Vagina (tissue), 2 donors: ENCODE measurements at places on chromosomes 2 and 18. TPM values are rescaled to one million over a fixed set of nuclear protein-coding genes. Genes with fewer than 3 reads are reported as not detected.

DNA sequence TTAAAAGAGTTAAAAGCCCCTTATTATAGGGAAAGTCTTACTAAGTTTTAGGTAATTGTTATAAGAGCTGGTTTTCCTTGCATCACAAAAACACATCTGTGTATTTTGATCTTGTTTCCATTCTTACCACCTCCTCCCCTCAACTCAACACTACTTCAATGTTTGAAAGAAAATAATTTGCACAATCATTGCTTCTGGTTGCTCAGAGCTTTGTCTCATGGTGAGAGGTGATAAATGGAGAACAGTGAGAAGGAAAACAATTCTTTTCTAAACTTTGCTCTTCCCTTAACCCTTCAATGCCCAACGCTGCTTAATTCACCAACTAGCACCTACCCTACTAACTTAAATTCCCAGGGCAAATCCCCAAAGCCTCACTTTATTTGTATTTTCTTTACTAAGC lies 268.1 kb upstream of the LINC00305 start:
- no peaks in the 10 kb centered on the region for H3K36me3 ChIP-seq
- H3K4me3 ChIP-seq = no peak overlapping the region
- H3K27ac ChIP-seq = no peak overlapping the region
- H3K27me3 ChIP-seq = no peaks in the 10 kb centered on the region
- H3K4me1 ChIP-seq = no peaks in the 10 kb centered on the region

DNA sequence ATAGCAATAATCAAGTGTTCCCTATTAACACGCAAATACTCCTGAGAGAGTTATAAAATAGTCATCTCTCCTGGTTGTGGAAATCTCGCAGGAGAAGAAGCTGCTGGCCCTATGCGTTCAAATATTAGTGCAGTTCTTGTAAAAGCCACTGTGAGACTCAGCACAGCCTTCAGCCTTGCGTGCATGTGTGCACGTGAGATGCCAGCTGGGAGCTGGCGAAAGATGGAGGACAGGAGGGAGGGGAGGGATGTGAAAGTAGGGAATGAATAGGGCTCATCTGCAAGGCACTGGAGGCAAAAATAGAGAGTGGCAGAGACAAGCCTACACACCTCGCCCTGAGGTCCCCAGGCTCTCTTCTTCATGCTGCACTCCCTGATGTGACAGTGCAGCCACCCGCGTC lies 126.5 kb downstream of the INO80D start:
- H3K27ac ChIP-seq = no peak overlapping the region
- no peaks in the 10 kb centered on the region for H3K36me3 ChIP-seq

DNA sequence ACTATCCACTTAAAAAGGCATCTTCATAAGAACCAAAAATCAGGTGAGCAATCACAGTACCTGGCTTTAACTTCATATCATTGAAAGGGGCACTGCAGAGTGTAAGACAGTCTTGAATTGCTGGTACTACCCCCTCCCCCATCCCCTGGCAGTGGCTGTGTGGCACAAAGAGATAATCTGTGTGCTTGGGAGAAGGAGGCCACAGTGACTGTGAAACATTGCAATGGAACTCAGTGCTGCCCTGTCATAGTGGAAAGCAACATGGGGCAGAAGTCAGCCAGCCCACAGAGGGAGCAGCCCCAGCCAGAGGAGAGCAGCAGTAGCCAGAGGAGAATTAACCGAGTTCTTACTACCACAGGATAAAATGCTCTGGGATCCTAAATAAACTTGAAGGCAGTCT lies 45.3 kb upstream of the UGP2 start:
- H3K27ac ChIP-seq = no peak overlapping the region
- no peaks in the 10 kb centered on the region for H3K36me3 ChIP-seq
- DNase-seq = no peak
- no peaks in the 10 kb centered on the region for H3K4me1 ChIP-seq

DNA sequence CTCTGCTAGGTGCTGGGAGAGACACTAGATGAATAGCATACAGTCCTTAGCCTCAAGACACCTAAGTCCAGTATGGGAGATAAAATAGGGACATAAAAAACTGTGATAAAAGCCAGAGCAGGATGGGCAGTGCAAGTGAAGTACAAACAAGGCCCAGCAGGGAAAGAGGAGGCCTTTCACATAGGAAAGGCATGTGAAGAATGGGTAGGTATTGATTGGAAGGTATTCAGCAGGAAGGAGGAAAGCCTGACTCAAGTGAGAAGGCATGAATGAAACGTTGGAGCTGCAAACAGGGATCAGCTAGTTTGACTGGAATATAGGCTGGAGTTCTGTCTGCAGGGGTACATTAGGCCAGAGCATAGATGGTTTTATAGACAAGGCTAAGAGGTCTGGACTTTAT lies 11.0 kb upstream of the CXCR4 start:
- no peak for DNase-seq
- no peaks in the 10 kb centered on the region for H3K36me3 ChIP-seq
- H3K27me3 ChIP-seq = no peaks in the 10 kb centered on the region
- no peak overlapping the region for H3K4me3 ChIP-seq
- no peaks in the 10 kb centered on the region for H3K4me1 ChIP-seq

DNA sequence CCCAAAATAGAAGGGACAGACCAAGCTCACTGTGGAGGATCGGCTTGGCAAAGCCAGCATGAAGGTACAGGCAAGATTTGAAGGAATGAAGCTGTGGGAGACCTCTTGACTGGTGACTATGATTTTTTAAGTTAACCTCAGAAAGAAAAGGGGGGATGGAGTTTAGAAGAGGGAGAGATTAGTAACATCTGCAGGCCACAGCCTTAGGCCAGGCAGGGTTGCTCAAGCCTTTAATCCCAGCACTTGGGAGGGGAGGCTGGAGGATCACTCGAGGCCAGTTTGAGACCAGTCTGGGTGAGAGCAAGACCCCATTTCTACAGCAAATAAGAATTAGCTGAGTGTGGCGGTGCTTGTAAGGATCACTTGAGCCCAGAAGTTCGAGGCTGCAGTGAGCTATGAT lies 46.6 kb downstream of the ZNF532 start:
- no peaks in the 10 kb centered on the region for H3K36me3 ChIP-seq
- no peaks in the 10 kb centered on the region for H3K27me3 ChIP-seq
- no peak for DNase-seq
- peaks cover 23% of the 10 kb centered on the region for H3K4me1 ChIP-seq

GRCh38 chr18:55287935-55288868 lies 299.8 kb downstream of the TCF4 start:
- H3K27me3 ChIP-seq = no peaks in the 10 kb centered on the region
- peaks cover 21% of the 10 kb centered on the region for H3K4me1 ChIP-seq
- no peaks in the 10 kb centered on the region for H3K36me3 ChIP-seq

The LOXL3 gene
- total RNA-seq = 6.1 TPM

The SKA1 gene
- 0.74 TPM for total RNA-seq

The IL36A gene
- total RNA-seq = 2.7 TPM
